Ammon's horn (tissue), 1 donor: ENCODE measurements at places on chromosomes 4 and X.

DNA sequence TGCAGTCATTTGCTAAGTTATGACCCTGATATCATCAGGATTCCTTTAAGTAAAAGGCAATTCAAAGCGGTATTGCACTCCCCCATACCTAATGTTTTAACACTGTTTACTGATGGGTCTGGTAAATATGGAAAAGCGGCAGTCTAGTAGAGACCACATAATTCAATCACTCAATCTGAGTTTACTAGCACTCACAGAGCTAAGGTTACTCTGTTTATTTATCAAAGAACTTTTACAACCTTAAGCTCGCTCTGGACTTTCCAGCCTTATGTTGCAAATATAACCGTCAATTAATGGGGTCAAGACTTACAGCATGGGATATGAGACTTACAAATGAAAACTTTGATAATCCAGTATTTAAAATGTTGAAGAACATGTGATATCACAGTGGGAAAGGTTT, 124.5 kb upstream of the ZCCHC13 start:
- no peak for DNase-seq

GRCh38 chr4:115249808-115250207, 136.4 kb upstream of the NDST4 start:
- no peak for DNase-seq

DNA sequence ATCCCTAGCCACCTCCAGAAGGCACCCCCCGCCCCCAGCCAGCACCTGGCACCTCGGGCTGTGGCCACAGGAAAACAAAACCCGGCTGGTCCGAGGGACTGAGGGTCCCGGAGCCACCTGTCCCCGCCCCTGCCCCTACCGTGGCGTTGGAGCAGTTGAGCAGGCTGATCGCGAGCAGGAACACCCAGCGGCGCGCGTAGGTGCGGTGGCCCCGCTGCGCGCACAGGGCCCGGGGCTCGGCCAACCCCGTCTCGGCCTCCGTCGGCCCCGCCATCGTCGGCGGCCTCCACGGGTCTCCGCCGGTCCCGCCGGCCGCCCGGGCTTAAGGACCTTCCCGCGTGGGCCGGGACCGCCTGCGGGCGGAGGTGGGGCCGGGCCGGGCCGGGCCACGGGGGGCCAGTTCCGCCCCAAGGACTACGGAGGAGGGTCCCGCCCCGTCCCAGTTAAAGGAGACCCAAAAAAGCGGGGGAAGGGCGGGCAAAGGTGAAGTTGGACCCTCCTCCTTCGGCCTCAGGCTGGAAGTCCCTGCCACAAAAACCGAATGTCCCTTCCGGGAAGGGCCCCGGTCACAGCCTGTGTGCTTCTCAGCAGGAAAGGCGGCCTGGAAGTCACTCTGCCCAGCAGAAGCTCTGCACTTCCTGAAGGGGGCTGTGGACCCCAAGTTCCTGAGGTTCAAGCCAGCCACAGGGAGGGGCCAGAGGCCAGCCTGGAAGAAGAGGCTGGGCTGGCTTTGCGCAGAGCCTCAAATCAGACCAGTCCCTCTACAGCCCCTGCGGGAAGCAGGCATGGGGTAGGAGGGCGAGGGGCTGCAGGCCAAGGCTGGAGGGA, at the start of gene SLC49A3:
SLC49A3 (minus strand) TSS at position 298 of the 828 bp plus-strand sequence; CDS start at position 274, 24 bp downstream.
- DNase-seq = no peak

- DNase-seq = no peak
Observed at GRCh38 chr4:174972911-174973310, 54.8 kb downstream of the ADAM29 start.

GRCh38 chr4:167642250-167642649, 408.0 kb upstream of the SPOCK3 start:
- DNase-seq = no peak
